ENCODE measurements at places on chromosomes 1 and 21.

DNA sequence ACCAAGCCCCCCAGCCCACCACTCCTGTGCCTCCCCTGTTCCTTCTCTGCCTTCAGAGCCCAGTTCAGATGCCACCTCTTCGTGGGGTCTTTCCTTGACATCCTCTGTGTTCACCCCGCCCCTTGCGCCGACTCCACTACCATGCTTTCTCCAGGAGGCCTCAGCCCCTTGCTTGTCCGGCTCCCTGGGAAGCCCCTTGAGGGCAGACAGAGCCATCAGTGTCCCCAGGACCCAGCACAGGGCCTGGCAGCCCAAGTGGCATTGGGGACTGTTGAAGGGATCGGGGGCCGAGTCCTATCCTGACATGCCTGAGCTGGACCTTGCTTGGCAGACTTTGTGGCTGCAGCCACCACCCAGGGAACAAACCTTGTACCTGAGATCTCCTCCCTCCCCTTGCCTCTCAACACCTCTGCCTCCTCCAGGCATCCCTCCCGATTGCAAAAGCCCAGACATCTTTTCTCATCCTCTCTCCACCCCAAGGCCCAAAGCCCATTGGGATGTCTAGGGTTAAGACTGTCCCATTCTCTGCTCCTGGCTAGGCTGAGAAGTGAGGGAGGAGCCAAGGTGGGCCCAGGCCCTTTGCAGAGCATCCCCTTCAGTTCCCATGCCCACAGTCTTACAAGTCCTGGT lies 3.4 kb downstream of the CLDN19 start:
- DNase-seq, result no peak

- DNase-seq, result no peak
Observed at GRCh38 chr1:206699000-206699586, 14.4 kb downstream of the MAPKAPK2 start.

- no peak for DNase-seq
Observed at GRCh38 chr1:183444243-183444642, 26.1 kb upstream of the NMNAT2 start.

GRCh38 chr1:5989731-5990271 lies 2.4 kb downstream of the NPHP4 start:
- no peak for DNase-seq

DNA sequence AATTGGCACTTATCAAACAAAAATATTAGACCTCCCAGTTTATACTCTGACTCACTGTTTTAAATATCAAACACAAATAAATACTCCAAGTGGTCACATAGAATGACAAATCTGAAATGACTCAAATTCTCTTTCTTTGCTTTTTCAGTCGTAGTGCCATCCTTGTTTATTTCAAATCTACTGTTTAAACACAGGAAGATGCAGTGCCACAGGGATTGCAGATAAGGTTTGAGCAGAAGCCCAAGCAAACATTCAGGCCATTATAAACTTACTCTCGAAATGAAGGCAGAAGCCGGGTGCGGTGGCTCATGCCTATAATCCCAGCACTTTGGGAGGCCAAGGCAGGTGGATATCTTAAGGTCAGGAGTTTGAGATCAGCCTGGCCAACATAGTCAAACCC lies 255.4 kb upstream of the PLXNA2 start:
- DNase-seq, result no peak
